Activated CD4-positive, alpha-beta T cell treated with anti-CD3 and anti-CD28 coated beads, Interleukin-2, amount 50 U/mL, for 24 hours (primary cell): ENCODE measurements at places on chromosomes 4 and X.

- no peak for DNase-seq
These were observed at the start of gene BEND4 for GRCh38 chr4:42152507-42153504. Gene BEND4 (minus strand): TSS chr4:42152655. CDS start chr4:42152143, 512 bp downstream.

DNA sequence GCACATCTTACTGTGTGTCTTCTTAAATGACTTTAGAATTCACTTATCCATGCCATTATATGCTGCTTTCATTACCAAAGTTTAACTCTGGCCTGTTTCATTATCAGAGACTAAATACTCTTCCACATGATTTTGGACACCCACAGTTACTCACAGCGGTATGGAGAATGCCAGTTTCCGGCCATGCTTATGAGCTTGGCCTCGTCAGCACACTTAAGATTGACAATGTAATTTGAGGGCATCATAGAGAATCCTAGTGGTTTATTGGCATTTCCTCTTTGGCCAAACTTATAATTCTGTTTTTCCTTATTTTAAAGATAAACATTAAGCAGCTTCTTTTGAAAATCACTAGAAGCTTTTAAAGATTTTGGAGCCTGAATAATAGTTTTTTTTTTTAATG, 104.5 kb downstream of the IRF2 start:
- DNase-seq: no peak

DNA sequence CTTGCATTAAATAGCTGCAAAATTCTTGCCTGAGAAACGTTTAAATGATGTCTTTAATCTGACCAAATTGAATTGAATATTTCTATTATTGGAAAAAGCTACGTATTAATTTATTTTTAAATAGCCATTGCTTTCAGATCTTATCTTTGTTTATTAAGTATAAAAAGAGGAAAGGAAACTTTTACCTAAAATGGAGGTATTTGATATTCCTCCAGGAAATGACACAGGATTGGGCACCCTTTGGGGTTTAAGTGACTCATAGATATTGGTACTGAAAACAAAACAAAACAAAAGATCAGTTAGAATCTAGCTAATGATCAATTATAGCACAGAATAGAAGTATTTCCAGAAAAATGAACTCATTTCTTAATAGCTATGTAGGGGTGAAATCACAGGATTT, 34.1 kb downstream of the PLS3 start:
- DNase-seq: no peak

GRCh38 chr4:13207226-13207625, 276.9 kb downstream of the RAB28 start:
- no peak for DNase-seq

DNA sequence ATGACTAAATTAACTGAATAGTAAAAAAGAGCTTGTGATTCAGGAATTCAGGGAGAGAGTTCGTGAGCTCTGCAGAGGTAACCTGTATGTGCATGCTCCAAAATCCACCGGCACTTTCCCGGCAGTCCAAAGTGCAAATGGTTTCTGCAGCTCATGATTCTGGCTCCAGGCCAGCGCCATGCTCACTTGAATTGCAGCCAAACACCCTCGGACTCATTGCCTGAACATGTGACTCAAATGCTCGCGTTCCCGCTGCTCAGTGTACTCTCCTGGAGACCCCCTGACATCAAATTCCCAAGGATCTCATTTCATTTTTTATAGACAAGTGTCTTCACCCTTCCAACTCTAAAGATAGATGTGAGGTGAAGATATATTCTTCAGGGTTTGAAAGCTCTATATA, 44.1 kb upstream of the SH3RF1 start:
- DNase-seq: no peak
